ENCODE measurements at places on chromosomes 1 and 21. TPM values are rescaled to one million over a fixed set of nuclear protein-coding genes. Genes with fewer than 3 reads are reported as not detected.

GRCh38 chr1:58824753-58825389 is 41.0 kb upstream of the JUN start:
- DNase-seq = no peak

DNA sequence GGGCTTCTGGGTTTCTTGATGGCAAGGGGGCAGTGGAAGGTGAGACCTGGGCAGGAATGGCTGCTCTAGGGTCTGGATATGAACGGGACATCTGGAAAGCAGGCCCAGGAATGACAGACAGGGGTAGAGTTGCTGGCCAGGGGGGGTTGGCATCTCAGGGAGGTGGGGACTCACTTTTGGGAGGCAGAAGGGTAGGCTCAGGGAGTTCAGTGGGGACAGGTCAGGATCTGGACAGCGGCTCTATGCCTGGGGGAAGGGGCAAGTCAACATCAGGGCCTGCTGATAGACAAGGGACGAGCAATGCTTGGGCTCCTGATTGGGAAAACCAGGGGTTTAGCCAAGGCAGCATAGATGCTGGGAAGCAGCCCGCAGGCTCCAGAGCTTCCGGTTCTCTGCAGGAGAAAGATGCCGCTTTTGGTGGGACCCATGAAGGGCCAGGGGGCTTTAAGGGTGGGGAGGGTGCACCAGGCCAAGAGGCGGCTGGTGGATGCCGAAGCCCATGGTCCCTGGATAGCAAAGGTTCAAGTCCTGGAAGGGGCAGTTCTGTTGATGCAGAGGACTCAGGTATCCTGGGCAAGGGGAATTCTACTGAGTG is 21.9 kb downstream of the IGFN1 start:
- DNase-seq = no peak

CASZ1 gene
- polyA plus RNA-seq = 19.4 TPM

- no peak for DNase-seq
Observed at GRCh38 chr1:24954631-24955030, 24.6 kb upstream of the RUNX3 start.

DNA sequence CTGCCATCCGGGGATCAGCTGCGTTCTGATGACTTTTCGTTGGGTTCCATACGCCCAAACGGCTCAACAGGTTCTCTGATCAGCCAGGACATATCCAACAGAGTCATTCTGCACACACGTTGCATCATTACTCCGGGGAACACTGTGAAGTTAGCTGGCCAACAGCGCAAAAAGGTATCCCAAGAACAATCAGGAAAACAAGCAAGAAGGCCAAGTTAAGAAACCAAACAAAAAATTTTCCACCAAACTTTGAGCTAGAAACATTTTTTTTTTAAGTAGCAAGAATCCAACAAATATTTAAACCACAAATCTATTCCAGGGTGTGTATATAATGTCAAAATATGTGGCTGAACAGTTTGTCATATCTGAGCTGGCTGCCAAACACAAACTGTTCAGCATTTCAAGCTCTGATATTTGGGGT is 29.2 kb downstream of the NID1 start:
- no peak for DNase-seq

ADAMTS5 gene
- 8.7 TPM for polyA plus RNA-seq

DNA sequence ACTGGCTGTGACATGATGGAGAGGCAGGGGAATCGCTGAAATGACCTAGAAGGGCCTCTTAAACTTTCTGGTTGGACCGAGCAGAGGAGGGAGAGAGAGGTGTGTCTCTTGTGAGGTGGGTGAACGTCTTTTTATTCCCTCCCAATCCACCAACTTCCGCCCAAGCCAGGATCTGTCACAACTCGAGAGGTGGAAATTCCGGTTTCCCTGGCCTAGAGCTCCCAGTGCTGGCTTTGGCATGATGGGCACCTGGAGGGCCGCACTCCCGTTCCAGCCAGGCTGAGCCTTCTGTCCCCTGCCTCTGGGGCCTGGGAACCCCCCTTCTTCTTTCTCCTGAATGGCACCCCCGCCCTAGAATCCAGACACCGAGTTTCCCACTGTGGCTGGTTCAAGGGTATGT is at the start of gene SEMA4A:
Gene SEMA4A, plus strand, starts transcription at position 224 of the 400 bp plus-strand sequence. CDS start 994 bp downstream, outside the sequence.
- DNase-seq = peak; percentile 74

TBX19 gene
- polyA plus RNA-seq = 1.8 TPM

SH2D2A gene
- polyA plus RNA-seq = 0.70 TPM

- DNase-seq = no peak
Observed at GRCh38 chr1:157844089-157844830, 2.7 kb upstream of the CD5L start.

DNA sequence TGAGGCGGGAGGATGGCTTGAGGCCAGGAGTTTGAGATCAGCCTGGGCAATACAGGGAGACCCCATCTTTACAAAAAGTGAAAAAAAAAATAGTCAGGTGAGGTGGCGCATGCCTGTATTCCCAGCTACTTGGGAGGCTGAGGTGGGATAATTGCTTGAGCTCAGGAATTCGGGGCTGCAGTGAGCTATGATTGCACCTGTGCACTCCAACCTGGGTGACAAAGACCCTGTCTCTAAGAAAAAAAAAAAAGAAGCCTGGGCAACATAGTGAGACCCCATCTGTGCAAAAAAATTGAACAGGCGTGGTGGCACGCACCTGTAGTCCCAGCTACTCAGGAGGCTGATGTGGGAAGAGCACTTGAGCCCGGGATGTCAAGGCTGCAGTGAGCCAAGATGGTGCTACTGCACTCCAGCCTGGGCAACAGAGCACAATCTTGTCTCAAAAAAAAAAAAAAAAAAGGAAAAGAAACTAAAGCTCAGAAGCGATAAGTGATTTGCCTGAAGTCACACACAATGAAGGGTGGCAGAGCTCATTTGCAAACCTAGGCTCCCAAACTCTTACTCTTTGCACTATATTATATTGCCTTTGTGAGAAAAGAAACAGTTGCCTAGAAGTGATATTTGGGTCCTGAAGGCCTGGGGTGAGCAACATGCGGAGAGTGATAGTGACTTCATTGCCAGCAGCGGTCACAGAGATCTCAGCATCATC is 2.0 kb downstream of the CCDC24 start:
- no peak for DNase-seq
